Mammary epithelial cell (primary cell): ENCODE measurements at places on chromosomes 12 and 14. TPM values are rescaled to one million over a fixed set of nuclear protein-coding genes. Genes with fewer than 3 reads are reported as not detected.

OR6C2 gene
- not detected for total RNA-seq

CCDC175 gene
- not detected in 2 replicates for total RNA-seq

GPX2 gene
- 10.3 TPM for total RNA-seq

ADAM21 gene
- total RNA-seq: 0.32 and 0.68 TPM in 2 replicates

MYO1H gene
- total RNA-seq: not detected in 2 replicates

POU6F1 gene
- total RNA-seq: 3.5 TPM

DAZAP2 gene
- total RNA-seq: 138 TPM

ASCL1 gene
- not detected for total RNA-seq

B4GALNT3 gene
- total RNA-seq: 5.3 TPM

GRCh38 chr14:24870949-24871701, 178.8 kb downstream of the STXBP6 start:
- DNase-seq: no peak

GRCh38 chr12:50275556-50275955, 7.8 kb downstream of the LIMA1 start:
- DNase-seq: peak; percentile 13

DNA sequence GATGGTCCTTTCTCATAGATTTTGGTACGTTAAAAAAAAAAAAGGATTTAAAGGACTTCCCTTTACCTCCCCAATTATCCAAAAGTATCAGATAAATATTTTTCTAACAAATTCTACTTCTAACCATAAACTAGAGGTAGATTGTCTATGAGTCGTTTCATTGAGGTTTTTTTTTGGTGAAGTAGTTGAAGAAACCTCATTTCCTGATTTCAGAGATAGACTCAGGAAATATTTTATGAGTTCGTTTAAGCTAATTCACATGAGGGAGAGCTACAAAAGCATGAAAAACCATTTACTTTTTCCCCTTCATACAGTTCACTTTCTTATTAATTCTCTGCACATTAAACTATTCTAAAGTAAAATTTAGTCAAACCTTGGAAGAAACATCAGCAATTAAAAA, 112.5 kb downstream of the RALGAPA1 start:
- DNase-seq: no peak

DNA sequence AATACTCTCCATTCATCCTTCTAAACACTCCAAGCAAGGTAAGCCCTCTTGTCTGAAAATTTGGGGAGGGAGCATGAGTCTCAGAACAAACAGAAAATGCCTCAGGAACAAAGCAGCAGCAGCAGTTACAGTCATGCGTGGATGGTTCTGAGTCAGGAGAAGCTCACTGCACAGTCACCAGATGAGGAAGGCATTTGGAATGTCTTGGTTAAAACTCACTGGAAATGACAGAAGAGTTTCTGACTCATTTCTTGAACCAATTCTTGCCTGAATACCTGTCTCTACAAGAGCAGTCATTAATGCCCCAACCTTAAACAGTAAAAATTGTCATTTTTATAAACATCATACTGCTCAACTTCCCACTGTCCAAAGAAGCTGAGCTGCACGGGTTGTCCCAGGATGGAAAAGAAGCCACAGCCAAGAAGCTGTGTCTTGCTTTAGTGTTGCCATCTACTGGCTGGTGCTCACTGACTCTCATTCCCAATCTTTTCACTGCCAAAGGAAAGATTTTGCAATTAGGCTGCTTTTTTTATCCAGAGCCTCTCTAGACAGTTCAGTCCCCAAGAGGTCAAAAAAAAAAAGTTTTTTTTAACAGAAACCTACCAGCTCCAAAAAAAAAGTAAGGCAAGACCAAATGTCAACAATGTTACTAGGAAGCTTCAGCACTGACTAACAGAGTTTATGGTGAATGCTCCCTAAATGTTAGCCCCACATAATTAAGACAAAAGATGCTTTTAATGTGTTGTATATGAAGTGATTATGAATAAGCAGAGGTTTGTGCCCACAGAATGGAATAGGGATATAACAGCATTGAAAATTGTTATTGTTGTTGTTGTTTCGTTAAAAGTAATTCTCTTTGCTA, 40.4 kb downstream of the KICS2 start:
- DNase-seq: peak; percentile 98

- peak; percentile 95 for DNase-seq
Measured at GRCh38 chr12:111685811-111686573, at the start of the genes ACAD10 and BRAP. ACAD10 (plus strand) TSS chr12:111686053; CDS start chr12:111692710, 6,657 bp downstream. BRAP (minus strand) TSS chr12:111685956; CDS start chr12:111685792, 164 bp downstream.

GRCh38 chr14:36383767-36384431, 63.5 kb upstream of the MBIP start:
- peak; percentile 44 for DNase-seq

GRCh38 chr14:85416771-85417170, 113.2 kb upstream of the FLRT2 start:
- DNase-seq: peak; percentile 88

DNA sequence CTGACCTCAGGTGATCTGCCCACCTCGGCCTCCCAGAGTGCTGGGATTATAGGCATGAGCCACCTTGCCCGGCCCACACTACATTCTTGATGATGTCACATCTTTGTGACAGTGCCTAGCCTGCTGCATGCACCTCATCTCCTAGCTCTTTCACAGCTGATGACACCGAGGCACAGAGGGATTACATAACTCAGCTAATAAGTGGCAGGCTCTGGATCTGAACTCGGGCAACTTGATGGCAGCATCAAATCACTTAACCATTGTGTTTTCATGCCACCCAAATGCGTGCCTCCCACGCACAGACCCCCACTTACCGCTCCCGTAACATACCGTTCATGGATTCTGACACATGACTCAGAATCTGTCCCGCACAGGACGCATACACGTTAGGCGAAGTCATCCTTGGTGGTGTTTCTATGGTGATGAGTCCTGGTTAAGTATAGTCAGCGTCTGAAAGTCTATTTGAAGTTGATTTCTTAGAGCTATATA, 7.4 kb downstream of the TMEM120B start:
- peak; percentile 67 for DNase-seq

DNA sequence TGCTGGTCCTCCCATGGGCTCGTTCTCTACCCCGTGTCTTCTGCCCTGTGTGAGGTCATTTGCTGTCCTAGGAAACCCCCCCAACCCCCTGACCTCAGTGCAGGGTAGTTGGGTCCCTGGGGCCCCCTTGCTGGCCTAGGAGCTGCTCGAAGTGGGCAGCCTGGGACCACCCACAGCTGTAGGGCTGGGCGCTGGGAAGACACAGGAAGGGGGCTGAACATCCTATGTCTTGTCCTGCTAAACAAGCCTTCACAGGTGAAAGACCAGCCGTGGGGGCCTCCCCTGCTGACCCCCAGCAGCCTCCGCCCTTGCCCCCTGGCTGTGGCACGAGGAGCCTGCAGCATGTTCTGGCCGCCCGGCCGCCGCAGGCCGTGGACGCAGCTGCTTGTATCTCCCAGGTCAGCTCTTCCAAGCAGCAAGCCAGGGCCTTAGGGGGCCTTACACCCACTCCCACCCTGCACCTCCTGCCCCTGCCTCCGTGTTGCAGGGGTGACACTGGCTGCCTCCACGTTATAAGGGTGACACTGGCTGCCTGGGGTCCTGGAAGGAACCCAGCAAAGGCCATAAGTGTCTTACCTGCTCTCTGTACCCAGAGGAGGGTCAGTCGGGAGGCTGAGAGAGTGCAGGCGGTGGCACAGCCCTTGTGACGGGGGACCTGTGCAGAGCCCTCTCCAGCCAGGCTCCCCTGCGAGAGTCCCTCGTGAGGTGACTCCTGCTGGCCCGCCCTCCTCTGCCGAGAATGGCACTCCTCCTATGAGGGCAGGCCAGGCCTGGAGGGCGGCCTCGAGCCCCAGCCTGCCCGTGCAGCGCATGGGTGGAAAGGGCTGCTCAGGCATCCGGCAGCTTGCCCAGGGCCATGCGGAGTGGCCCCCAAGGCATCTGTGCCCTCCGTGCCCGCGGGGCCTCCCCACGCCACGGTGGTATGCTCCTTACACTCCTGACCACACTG, 11.5 kb upstream of the TEX22 start:
- no peak for DNase-seq

GRCh38 chr12:24378548-24379407, 429.3 kb upstream of the SOX5 start:
- DNase-seq: no peak

DNA sequence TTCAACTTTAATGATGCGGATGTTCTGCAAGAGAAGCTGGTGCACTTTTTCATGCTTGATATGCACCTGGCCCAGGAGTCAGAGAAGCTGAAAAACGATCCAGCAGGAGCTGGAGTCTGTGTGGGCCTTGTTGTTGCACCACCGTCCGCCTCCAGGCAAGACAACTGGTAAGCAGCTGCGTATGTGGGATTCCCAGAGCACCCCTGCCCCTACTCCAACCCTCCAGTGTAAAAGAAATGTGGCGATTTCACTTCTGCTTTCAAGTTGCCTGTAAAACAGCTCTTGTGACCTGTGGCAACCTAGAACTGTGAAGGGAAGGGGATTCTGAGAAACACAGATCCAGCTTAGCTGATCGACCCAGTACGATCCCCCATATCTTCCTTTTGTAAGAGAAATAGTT, 154.1 kb upstream of the PELI2 start:
- DNase-seq: no peak

DNA sequence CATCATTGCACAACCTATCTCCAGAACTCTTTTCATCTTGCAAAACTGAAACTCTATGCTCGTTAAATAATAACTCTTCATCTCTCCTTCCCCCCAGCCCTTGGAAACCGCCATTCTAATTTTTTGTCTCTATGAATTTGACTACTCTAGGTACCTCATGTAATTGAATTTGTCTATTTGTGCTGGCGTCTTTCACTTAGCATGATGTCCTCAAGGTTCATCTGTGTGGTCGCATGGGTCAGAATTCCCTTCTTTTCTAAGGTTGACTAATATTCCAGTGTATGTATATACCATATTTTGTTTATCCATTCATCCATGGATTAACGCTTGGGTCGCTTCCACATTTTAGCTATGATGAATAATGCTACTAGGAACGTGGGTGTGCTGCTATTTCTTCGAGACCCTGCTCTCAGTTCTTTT, 80.1 kb downstream of the PLXNC1 start:
- no peak for DNase-seq

- peak; percentile 9 for DNase-seq
Measured at GRCh38 chr12:77232045-77232444, 166.7 kb upstream of the E2F7 start.

DNA sequence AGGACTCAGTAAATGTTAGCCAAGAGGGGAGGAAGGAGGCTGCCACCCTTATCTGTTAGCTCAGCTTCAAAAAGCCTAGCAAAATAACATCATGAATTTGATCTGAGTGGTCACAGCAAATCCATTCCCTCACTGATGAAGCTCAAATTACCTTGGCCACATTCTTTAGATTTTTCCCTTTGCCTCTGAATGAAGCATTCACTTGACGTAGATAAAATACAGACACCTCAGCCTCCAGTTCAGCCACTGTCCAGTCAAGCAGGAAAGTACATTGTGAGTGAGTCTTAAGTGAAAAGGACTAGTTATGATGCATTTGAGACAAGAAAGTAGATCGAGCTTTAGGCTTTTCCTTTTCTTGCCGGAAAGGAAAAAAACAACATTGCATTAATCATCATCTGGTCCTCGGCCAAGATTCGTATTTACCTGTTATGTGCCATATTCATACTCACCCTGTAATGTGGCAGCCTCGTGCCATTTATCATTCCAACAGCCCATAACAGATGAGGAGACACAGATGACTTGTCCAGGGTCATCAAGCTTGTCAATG, 146.5 kb downstream of the ETV6 start:
- DNase-seq: peak; percentile 93

- no peak for DNase-seq
Measured at GRCh38 chr14:70700955-70701585, 59.4 kb downstream of the TTC9 start.

GRCh38 chr12:110590806-110591326, 7.7 kb upstream of the PPTC7 start:
- no peak for DNase-seq

GRCh38 chr12:120668868-120669840, 17.8 kb upstream of the MLEC start:
- peak; percentile 28 for DNase-seq

DNA sequence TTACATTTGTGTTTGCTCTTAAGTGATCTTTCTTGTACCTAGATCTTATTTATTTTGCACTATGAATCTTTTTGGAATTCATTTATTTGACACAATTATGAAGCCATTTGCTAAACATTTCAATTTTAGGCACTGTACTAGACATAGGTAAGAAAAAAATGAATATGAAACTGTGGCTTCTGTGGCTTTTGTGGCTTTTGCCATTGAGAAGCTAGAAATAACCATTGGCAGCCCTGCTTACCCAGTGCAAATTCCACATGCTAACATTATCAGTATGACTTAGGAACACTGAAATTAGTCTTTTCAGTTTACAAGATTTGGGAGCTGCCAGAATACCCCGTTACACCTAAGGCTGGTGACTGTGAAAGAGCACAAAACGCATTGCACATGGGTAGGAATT, 60.1 kb downstream of the FSCB start:
- no peak for DNase-seq

GRCh38 chr12:101002696-101003419, 207.2 kb downstream of the SLC5A8 start:
- no peak for DNase-seq

DNA sequence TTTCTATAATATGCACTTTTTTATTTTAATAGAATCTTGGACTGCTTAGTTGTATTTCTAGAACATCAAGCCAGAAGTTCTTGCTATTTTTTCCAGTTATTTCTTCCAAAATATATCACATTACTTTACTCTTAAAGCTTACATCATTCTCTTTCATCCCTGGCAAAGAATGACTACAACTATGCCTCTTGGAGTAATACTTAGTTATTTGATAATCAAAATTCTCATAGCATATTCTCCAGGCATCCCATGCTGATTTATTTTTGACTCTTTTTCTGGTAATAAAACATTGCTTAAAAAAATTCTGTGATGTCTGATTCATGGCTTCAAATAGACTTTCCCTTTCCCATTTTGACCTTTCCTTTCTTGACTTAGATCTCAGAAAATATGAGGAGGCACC, 118.7 kb upstream of the TSPAN8 start:
- DNase-seq: no peak

GRCh38 chr12:78120866-78121560, 290.3 kb downstream of the NAV3 start:
- DNase-seq: no peak

GRCh38 chr12:14076538-14076937, 95.1 kb upstream of the GRIN2B start:
- DNase-seq: peak; percentile 47

DNA sequence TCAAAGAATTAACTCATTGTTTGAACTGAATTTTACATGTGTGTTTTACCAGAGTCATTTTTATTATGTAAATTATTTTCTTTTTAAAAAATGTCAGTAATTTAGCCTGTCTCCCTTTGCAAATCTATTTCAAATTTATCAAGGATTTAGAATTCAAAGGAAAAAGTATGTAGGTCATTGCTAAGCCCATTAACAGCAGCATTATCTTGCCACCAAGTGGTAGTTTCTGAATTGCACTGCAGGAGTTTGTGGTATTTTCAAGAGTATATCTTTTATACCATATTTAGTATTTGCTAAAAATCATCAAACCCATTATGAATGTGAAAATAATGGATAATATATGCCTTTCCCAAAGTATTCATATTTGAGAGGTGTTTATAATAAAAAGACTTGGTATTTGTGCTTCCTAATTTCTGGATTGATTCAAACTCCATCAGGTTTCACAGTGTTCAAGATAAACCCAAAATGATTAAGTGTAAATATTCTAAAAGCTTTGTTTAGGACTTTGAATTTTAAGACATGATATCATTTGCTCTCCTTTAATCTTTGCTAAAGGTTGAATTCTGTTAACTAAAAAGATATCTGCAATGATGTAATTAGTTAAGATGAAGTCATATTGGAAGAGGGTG, 711.4 kb downstream of the FSCB start:
- DNase-seq: no peak

- no peak for DNase-seq
Measured at GRCh38 chr12:82174936-82175335, 183.3 kb downstream of the CCDC59 start.
